NCI-H1092 (cell line): ENCODE measurements at places on chromosomes 4 and X.
A peak's percentile ranks its signal among the peaks of the same experiment; 100 is the strongest.

GRCh38 chrX:41518127-41518840, 71.1 kb downstream of the NYX start:
- no peak for DNase-seq

DNA sequence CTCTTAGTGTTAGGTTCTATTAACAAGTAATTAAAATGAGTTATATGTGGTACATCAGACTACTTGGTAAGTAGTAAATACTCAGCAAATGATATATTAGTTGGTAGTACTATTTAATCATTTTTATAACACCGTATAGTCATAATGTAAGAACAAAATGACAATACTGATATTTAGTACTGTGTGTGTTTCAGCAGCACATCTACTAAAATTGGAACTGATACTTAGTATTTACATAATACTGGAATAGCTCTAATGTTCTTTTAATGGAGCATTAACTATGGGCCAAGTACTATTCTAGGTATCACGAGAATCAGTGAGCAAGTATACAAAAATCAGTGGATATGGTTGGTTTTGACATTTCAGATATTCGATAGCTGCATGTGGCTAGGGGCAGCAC, 35.3 kb downstream of the ERVMER34-1 start:
- DNase-seq, result no peak

DNA sequence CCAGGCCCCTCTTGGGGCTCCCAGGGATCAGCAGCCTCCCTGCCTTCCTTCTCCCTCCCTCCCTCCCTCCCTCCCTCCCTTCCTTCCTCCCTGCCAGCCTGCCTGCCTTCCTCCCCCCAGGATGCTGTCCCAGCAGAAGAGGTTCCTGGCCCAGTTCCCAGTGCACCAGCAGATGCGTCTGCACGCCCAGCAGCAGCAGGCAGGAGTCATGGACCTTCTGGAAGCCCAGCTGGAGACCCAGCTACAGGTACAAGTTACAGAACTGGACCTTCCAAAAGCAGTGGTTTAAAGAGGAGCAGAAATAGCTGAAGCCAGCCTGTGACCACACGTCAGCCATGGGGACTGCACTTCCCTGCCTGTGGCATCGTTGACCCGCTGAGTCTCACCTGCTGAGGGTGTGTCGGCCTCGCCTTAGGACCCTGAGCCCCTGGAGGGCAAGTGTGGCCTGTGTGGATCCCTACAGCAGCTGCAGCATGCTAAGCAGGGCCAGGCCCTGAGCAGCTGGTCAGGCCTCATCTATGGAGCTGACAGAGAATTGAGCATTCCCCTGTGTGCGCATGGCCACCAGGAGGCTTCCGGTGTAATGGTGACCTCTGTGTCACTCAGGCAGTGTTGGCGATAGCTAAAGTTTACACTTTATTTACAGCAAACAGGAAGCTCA, 84.7 kb downstream of the CRMP1 start:
- DNase-seq, result no peak

DNA sequence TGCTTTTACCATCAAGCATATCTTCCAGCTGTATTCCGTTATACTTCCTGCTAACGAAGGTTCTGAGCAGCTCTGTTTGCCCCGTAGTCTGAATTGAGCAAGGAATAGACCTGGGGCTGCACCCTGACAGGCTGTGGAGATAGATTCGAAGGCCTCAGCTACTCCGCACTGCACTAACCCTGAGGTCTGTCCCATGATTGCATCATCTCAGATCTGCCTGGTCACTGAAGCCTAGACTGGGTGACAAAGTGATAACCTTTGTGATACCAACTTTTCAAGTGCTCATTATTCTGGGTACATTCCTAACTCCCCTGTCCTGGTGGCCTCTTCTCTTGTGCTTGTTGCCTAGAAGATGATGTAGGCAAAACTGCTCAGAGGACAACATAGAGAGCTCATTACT, 29.9 kb upstream of the PGRMC1 start:
- no peak for DNase-seq

DNA sequence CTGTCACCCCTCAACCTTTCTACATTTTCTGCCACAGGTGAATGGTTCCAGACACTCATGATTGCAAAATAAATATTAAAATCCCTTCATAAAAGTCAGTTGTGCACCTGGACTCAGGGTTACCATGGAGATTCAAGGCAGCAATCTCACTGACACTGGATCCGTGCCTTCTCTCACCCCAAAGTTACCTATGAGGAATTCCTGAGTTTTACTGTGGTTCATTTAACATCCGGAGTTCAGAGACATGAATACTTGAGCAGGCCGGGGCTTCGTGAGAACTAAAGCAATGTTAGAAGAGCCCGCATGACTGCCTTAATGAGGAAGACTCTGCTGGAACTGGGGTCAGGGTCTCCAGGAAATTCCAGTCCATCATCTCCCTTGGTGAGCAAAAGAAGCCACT, 12.5 kb upstream of the CLNK start:
- peak; percentile 34 for DNase-seq

DNA sequence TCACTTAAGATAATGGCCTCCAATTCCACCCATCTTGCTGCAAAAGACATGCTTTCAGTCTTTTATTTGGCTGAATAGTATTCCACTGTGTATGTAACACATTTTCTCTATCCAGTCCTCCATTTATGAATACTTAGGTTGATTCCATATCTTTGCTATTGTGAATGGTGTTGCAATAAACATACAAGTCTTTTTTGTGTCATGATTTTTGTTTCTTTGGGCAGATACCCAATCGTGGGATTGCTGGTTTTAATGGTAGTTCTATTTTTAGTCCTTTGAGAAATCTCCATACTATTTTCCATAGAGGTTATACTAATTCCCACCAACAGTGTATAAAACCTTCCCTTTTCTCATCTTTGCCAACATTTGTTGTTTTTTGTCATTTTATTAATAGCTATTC, 180.9 kb downstream of the SMIM20 start:
- DNase-seq, result no peak

- no peak for DNase-seq
Observed at GRCh38 chrX:65726715-65727114, 59.3 kb downstream of the MSN start.

DNA sequence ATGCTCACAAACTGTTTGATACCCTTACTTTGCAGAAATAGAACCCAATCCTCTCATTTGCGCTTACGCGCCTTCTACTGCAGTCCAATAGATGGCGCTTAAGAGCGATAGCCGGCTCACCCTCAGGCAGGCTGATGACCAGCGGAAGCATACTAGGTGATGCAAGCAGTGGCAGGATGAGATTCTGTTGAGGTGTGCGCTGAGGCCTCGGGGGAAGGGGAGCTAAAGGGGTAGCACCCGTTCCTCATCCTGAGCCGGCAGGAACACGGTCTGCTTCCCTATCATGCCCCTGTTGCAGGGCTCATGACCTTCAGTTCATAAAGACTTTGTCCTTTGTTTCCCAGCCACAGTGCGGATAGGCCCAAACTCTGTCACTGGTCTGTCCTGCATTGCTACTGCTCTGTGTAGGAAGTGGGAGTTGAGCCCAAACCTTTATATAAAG, 628.9 kb downstream of the TLL1 start:
- DNase-seq, result no peak

DNA sequence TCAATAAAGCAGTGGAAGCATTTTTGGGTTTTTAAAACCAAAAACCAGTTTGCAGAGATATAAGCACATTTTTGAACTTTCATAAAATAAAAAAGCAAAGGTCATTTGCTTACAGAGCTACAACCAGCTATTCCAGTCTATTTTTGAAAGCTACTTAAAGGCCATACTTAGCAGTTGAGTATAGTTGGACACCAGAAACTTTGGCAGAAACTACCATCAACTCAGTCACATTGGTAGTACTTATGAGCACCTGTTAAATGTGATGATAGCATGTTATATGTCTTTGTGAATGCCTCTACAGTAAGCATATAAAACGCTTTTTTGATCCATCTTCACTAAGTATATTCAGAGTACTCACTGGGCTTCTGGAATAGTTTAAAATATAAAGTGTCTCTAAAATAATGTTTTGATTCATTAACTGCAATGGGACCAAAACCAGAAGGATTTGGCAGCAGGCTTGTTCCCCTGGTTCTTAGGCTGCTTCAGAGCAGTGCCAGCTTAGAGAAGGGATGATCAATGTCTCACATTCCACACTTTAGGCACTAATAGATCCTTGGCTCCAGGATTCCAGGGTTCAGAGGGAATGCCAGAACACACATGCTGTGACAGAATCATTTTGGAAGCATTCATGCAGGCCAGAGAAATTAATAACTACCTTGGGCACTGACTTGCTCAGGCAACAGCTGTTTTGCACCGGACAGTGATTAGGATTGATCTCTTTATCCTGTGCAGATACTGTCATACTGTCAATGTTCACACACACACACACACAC, 103.9 kb downstream of the IQCM start:
- no peak for DNase-seq

- DNase-seq, result no peak
Observed at GRCh38 chr4:655464-656151, 18.5 kb downstream of the ATP5ME start.

GRCh38 chr4:121783210-121783609, 17.9 kb upstream of the EXOSC9 start:
- DNase-seq, result no peak

GRCh38 chr4:151600432-151600831, 160.4 kb downstream of the GATB start:
- no peak for DNase-seq

DNA sequence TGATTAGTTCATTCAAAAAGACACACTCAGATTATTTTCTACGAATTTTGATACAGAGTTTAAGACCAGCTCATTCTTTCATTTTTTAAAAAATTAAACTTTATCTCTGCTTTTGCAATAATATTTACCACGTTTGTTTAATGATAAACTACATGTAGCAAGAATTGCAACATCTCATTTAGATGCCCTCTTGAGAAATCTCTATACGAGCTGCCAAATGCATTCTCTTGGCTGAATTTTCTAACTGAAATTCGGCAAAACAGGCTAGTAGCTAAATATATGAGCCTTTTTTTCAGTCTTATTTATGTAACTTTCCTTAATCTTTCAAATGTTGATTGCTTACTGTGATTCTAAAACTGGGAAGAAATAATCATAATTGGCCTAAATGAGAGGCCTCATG, 2.1 kb upstream of the GC start:
- no peak for DNase-seq

- peak; percentile 6 for DNase-seq
Observed at GRCh38 chrX:111035256-111035655, 60.7 kb upstream of the PAK3 start.

- no peak for DNase-seq
Observed at GRCh38 chr4:182619660-182620059, 297.5 kb downstream of the DCTD start.

DNA sequence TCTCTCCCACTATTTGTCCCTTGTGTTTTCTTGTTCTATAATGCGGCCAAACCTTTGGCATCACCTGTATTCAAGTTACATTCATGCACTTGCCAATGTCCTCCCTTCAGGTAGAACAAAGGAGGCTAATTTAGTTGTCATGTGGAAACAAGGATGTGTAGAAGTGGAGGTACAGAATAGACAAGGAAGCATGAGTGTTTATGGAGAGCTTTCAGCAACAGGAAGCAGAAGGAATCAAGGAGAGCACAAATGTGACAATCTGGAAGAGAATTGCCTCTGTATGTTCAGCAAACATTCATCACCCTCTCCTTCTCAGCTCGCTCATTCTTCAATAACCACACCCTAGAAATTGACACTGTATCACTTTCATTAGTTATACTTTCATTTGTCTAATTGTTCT, 103.4 kb downstream of the SLC7A11 start:
- no peak for DNase-seq

DNA sequence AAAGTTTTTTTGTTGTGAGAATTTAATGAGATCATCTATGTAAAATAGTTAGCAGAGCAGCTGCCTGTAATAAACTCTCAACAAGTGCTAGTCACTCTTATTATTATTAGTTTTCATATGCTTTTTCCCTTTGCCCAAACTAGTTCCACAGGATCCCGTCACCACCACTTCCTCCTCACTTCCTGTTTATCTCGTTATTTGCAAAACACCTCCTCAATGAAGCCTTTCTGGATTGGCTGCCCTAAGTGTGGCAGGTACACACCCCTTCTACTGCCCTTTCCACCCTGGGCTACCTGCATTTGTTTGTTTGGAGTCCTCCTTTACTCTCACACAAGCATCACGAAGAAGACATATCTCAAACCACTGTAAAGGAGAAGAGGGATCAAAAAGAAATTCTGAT, 54.4 kb upstream of the KLF3 start:
- no peak for DNase-seq

- DNase-seq, result no peak
Observed at GRCh38 chr4:101555341-101555880, 208.1 kb upstream of the PPP3CA start.

GRCh38 chrX:12973561-12974304, 1.2 kb upstream of the TMSB4X start:
- no peak for DNase-seq

- DNase-seq, result no peak
Observed at GRCh38 chrX:46820391-46821100, 16.3 kb upstream of the RP2 start.

DNA sequence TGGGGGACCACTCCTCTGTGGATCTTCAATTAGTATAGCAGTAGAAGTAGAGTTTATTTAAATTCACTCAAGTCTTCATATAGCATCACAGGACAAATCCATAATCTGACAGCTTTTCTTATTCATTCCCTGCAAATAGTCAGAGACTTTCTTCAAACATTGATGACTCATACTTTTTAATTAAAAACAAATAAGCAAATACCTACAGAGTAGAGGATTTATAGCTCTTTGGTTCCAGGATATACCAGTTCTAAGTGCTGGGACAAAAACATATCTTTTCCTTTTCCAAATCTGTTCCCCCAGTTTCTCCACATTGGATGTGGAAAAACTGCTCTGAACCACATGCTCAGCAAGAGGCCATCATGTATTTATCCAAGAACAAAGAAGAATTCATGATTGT, 24.1 kb downstream of the EMCN start:
- no peak for DNase-seq

GRCh38 chr4:6372649-6373525, 99.5 kb downstream of the PPP2R2C start:
- no peak for DNase-seq

- no peak for DNase-seq
Observed at GRCh38 chrX:50157545-50158135, 43.2 kb downstream of the AKAP4 start.

- DNase-seq, result no peak
Observed at GRCh38 chr4:85024671-85025070, 58.2 kb upstream of the WDFY3 start.

DNA sequence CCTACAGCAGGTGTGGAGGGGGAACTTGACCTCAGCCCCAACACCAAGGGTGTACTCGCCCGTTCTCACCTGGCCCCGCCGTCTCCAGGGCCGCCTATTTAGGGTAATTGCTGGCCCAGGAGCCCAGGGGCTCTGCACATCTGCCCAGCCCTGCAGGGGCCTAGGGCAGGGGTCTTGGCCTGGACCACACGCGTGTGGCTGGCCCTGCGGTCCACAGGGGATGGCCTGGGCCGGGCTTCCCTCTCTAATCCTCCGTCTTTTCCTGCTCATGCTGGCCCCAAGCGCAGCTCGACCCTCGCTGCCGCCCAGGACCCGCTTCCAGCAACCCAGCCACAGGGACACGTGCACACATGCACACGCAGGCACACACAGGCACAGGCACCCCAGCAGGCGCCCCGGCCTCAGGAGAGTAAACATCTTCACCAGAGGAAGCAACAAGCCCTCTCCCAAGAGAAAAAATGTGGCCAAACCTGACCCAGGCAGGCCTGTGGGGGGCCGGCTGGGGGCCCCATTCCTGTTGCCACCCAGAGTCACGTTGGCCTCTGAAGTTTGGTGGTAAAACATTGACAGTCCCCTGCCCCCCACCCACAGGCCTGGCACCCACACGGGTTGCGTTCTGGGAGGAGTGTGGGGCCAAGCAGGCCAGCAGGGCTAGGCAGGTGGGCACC, 24.6 kb upstream of the FGFR3 start:
- no peak for DNase-seq
